ENCODE measurements at places on chromosomes 11 and 22.
A peak's percentile ranks its signal among the peaks of the same experiment; 100 is the strongest.

DNA sequence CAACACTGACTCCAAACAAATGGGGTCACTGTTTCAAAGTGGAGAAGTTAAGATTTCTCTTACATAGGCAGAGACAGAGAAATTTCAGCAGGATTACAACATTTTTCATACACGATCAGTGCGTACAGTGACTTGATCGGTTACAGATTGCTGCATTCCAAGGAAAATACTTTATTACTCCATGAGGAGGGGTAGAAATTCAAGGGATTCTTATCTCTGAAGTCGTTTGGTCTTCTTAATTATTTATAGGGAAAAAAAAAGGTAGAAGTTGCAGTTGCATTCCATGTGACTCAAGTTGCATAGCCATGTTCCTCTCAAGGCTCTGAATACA lies 10.7 kb upstream of the SMIM38 start:
- DNase-seq = no peak

DNA sequence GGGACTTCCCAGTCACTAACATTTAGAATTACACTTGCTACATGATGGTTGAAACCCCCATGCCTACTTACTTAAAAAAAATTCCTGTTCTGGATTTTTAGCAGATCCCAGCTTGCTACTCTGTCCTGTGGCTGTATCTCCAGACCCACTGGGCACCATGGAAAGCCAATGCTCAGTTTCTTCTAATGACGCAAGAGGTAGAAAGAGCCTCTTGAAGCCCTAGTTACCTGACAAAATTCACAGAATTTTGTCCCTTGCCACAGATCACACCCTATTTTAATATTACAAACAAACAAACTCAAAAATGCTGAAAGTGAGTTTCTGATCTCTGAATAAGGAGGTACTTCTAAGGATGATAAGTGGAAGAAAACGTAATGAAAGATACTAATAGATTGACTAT lies 24.3 kb upstream of the TENM4 start:
- no peak for DNase-seq

DNA sequence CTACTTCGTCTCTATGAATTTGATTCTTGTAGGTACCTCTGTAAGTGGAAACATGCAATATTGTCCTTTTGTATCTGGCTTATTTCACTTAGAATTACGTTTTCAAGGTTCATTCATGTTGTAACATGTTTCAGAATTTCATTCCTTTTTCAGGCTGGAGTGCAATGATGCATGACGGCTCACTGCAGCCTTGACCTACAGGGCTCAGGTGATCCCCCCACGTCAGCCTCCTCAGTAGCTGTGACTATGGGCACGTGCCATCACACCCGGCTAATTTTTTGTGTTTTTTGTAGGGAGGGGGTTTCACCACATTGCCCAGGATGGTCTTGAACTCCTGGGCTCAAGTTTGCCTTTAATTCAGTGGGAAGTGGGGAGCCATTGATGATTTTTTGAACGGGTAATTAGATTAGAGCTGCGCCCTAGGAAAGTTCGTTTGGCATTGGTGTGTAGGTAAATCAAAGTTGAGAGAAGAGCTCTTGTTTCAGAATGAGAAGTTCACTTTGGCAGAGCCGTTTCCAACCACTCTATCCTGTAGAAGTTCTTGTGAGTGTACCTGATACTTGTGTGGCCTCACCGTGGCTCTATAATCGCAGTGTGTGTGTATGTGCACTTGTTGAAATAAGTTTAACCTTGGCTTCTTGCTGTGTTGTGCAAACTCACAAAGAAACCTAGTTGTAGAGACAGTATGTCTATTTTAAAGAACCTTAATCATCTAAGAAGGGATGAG lies 115.9 kb downstream of the NAV2 start:
- DNase-seq = no peak

- no peak for DNase-seq
Observed at GRCh38 chr11:116869610-116870009, 32.2 kb upstream of the APOA1 start.

DNA sequence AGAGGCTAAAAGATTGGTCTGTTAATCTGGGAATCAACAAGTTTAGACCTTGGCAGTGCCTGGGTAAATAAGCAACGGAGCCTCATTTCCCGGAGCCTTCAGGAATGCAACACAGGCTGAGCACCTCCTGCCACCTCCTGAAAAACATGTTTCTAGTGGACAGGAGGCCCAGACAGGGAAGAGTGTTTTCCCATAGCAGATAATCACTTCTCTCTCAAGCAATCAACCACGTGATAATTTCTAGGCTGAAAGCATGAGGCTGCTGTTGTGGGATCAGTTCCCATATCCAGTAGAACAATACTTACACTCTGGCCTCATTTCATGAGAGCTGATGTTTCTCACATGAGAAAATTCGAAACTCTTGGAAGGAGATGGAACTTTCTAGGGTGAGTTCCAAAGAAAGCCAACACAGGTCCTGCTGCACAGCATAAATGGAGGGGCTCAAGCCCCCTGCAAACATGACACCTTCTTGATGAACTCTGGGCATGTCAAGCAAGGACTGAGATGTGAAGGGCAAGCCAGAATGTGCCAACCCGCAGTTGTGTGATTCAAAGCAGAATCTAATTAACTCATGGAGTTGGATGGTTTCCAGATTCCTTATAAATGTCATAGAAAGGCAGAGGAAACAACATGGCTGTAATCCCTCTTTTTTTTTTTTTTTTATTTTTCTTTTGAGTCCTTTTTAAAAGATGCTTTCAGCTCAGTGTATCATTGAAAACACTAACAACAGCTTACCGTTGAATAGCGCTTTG lies 228.5 kb upstream of the SESN3 start:
- DNase-seq = no peak

- DNase-seq = no peak
Observed at GRCh38 chr22:33823552-33823951, 96.7 kb downstream of the LARGE1 start.

GRCh38 chr11:37857726-37858125 lies 1259.7 kb upstream of the RAG2 start:
- no peak for DNase-seq

GRCh38 chr11:20363500-20364340 lies at the start of gene HTATIP2:
TSS of gene HTATIP2 (plus strand) at chr11:20363714. CDS start at chr11:20364238, 524 bp downstream.
- peak; percentile 57 for DNase-seq

GRCh38 chr11:32065865-32066629 lies 24.8 kb upstream of the RCN1 start:
- DNase-seq = no peak

DNA sequence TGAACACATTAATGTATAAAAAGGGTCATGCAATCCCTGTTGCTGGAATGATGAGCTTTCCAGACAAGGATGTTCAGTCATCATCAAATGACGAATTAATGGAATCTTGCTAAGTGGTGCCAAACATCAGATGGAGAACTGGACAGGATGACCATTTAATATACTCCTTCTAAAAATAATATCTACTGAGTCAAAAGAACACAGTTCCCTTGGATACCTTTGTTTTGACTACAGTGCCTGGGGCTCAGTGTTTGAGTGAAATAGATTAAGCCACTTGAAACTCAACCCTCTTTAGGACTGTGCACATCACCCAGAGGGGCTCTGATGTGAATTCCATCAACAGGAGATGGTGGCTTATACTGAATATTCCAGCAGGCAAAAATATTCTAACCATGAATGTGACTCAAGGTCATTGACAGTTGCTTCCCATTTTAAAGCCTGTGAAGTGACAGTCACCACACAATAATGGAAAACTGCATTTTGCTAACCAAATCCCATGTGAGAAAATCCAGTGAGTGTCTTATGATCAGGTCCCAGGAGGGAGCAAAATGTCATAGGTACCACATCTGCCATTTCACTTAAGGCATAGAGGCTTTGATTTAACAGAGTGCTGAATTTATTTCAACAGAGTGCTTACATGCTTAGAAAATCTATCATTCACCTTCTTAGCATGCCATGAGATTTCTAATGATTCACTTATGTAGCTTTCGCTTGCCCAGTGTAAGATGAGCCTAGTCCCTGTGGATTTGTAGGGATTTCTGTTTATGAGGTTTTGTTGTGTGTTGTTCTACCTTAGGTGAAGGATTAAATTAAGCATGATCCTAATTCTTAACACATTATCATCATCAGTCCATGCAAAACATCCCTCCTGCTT lies 41.3 kb upstream of the SLN start:
- no peak for DNase-seq

DNA sequence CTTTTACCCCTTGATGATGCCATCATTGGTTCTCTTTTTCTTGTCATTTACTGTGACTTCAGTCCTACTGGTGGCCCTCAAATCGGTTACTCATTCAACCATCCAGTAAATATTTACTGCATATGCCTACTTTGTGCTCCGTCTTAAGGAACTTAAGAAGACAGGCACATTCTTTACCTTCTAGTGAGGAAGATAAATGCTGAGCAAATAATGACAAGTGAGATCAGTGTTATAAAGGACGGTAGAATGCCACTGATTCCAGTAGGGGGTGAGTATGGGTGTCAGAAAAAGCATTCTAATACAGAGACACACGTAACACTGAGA lies 1.6 kb downstream of the ANKRD42 start:
- DNase-seq = no peak

DNA sequence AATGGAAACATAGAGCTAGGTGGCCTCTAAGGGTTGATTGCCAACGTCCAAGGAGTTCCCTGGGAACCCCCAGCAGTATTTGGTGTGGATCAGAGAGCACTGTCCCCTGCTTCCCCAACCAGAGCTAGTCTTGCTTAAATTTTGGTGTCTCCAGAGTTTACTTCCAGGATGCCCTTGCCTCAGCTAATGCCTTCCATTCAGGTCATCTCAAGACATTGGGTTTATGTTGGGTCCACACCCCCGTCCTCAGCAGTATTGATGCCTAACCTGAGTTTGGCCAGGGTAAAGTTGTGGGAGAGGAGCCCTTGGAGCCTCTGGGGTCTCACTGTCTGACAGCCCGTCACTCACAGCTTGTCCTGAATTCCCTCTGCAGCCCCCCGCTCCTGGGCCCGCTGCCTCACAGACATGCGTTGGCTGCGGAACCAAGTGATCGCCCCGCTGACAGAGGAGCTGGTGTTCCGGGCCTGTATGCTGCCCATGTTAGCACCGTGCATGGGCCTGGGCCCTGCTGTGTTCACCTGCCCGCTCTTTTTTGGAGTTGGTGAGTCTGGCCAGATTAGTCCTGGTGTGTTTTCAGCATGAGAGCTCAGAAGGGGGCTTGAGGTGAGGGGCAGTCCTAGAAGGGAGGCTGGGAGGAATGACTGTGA lies 1.4 kb downstream of the RCE1 start:
- DNase-seq = no peak

DNA sequence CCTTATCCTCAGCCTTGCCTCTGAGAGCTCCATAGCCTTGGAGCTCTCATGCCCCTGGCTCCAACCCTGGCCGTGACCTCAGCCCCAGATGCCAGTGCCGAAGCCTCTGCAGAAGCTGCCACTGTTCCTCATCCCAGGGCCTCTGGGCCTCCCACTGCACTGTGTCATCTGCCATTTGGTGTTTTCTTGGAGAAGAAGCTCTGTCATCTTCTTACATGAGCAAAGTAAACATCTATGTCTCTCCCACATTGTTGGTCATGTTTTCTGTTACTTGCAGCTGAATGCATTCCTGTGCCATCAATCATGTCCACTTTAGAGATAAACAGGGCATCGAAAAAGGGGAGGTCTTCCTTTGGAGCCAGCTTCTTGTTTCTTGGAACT lies 45.0 kb upstream of the FTH1 start:
- no peak for DNase-seq

DNA sequence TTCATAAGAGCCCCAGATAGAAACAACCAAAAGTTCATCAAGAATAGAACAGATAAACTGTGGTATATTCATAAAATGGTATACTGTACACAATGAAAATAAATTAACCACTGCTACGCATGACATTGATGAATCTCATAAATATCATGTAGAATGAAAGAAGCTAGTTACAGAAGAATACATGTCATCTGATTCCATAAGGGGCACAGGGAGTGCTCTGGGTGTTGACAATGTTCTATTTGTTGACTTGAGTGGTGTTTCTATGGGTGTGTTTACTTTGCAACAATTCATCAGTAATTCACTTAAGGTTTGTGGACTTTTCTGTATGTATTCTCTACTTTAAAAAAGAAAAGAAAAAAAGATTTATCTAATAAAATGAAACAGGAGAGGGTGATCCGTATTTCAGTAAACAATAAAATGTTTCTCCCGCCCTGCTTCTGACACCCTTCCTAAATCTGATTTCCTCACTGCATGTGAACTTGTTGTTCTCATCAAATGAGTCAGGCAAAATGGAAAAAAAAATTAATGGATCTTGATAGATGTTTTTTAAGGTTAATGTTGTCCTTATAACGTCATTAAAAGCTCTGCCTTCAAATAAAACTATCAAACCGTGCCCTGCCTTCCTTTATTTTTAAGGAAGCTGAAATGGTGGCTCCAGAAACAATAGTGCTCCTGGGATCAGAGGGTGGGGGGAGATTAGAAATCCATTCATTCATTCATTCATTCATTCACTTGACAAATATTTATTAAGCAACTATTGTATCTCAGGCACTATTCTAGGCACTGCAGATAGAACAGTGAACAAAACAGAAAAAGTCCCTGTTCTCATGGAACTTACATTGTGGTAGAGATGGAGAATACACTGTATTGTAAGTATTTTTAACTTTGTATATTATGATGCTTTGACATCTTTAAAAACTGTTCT lies 77.2 kb upstream of the CD44 start:
- no peak for DNase-seq

GRCh38 chr11:70064008-70064725 lies 13.9 kb upstream of the ANO1 start:
- DNase-seq = no peak

All from NK-92 treated with Interleukin-12 subunit alpha and Interleukin-12 subunit beta, amount 100 ng/mL, for 24 hours (cell line).